Effector memory CD4-positive, alpha-beta T cell (primary cell): ENCODE measurements at places on chromosomes 6 and 20.

- DNase-seq = no peak
Observed at GRCh38 chr6:166774770-166775169, 147.7 kb upstream of the RPS6KA2 start.

DNA sequence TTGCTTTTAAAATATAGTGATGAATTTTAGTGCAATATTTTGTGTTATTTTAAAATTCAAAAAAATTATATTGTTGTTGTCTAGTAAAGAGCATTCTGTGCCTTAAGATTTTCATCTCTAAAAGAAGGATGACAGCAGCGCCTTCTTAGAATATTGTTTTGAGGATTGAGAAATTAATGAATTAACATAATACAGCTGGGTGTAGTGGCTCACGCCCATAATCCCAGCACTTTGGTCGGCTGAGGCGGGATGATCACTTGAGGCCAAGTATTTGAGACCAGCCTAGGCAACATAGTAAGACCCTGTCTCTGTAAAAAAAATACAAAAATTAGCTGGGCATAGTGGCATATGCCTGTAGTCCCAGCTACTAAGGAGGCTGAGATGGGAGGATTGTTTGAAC is 6.8 kb downstream of the TIAM2 start:
- no peak for DNase-seq

GRCh38 chr6:119894811-119895210 is 545.2 kb upstream of the MAN1A1 start:
- DNase-seq = no peak

- DNase-seq = no peak
Observed at GRCh38 chr6:147390909-147391536, 117.5 kb upstream of the SAMD5 start.

GRCh38 chr20:46985250-46985649 is 90.6 kb downstream of the EYA2 start:
- no peak for DNase-seq

DNA sequence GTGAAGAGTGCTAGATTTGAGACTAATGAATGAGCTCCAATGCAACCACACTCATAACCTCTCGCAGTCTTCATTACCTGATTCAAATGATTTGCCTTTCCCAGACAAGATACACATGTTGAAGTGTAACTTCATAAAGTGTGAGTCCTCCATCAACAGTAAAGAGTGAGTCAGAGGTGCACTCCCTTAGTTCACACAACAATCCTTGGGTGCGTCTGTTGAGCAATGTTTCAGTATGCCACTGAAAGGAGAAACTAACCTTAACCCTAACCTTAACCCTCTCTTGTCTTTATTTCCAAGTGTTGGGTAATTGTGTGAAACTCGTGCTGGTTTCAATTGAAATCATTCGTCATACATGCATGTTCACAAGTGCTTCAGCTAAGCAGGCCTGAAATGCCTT is 21.0 kb upstream of the RIN2 start:
- DNase-seq = no peak

DNA sequence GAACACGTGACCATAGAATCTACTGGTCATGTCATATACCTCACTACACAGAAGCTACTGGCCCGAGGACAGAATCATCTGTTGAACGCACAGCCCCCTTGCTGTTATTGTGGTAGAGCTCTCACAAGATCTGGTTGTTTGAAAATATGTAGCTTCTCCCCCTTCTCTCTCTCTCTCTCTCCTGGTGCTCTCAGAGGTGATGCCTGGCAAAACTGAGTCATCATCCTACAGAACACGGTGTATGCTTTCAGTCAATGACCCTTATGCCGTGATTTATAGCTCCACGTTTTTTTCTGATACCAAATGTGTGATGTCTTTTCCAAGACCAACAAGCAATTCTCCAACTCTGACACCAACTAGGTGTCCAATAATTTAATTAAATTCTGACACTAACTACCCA is 13.0 kb upstream of the RBM24 start:
- DNase-seq = no peak

DNA sequence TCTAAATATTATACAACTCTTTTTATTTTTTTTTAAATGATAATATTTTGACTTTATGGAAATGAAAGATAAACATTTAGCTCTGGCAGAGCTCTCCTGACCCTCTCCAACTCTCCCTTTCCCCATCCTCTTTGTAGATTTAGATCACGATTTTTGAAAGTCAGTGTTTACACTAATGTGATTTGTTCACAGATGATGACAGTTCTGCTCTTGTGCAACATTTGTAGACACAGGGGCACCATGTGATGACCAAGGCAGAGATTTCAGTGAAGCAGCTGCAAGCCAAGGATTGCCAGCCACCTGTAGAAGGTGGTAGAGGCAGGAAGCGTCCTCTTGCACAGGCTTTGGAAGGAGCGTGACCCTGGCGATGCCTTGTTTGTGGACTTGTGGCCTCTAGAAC is 483.2 kb downstream of the QKI start:
- no peak for DNase-seq

DNA sequence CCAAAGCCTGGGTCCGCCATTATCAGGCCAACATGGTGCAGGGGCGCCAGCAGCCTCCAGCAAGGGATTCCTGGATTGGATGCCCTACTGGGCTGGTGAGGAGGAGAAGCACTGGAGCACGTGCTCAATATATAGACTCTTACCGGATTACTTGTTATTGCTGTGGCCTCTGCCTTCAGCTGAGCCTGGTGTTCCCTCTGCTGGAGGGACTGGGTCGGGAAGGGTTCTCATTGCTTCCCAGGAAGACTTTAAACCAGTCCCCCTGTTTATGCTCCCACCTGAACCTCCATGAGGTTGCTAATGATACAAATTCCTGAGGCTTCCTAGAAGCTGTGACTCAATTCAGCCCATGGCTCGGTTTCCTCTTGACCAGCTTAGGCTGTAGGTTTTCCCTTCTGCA is 186.7 kb upstream of the ARID1B start:
- DNase-seq = no peak

- no peak for DNase-seq
Observed at GRCh38 chr6:139522511-139523220, 148.2 kb upstream of the CITED2 start.

DNA sequence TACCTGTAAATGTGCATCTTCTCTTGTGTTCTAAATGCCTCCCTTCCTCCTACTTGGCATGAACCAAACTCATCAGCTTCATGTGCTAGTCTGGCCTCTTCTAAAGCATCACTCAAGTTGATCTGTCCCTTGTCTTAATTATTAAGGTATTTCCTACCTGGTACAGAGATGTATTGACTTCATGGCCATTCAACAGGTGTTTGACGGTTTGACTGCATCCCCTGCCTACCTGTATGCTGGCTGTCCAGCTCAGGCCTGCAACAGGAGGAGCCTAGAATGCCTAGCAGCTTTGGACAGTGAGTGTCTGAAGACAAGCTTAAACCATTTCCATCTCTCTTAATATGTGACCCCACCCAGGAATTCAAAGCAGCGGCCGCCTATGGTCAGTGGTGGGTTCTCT is 24.6 kb downstream of the RIN2 start:
- DNase-seq = no peak

GRCh38 chr6:53335224-53335994 is 13.3 kb downstream of the ELOVL5 start:
- DNase-seq = peak; percentile 56

GRCh38 chr20:58688840-58689239 is 3.8 kb upstream of the NPEPL1 start:
- DNase-seq = no peak

DNA sequence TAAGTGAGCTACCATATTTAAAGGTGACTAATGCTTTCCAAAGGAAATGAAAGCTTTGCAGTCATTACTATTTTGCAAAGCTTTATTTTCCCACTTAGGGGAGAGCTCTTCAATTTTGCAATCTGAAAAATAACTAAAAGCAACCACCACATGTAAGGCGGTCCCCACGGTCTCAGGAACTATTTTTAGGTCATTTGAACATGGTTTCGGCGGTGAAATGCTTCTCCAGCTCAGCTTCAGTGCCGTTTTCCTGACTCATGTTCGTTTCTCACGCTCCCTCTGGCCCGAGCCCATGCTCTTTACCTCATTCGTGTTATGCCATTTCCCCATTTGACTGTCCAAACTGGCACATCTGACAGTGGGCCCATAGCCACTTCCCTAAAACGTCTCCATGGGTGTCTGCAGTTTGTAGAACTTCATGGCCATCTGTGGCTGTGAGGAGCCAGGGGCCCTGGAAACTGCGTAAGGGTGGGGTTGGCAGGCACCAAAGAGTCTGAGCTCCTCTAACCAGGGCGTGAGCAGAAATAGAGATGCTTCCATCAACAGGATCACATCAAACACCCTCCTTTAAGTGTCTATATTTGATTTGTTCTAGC is 46.5 kb downstream of the ADTRP start:
- no peak for DNase-seq

- DNase-seq = no peak
Observed at GRCh38 chr6:85551264-85551663, 42.4 kb downstream of the SNX14 start.

- no peak for DNase-seq
Observed at GRCh38 chr6:111952821-111953540, 79.7 kb upstream of the FYN start.

- DNase-seq = no peak
Observed at GRCh38 chr20:21456207-21456606, 57.7 kb downstream of the NKX2-2 start.

- no peak for DNase-seq
Observed at GRCh38 chr6:24078200-24078599, 47.8 kb upstream of the NRSN1 start.

- DNase-seq = no peak
Observed at GRCh38 chr6:109299776-109300564, 82.3 kb downstream of the CD164 start.
